ENCODE measurements at places on chromosomes 3 and 15. TPM values are rescaled to one million over a fixed set of nuclear protein-coding genes. Genes with fewer than 3 reads are reported as not detected.

Gene GOLGA8M
- total RNA-seq, result not detected

Gene SLC2A2
- not detected for total RNA-seq

Gene PDE8A
- total RNA-seq, result 31.1 TPM

Gene LEKR1
- 1.6 TPM for total RNA-seq

Gene PLA2G4E
- not detected for total RNA-seq

Gene SLC35G2
- total RNA-seq, result 33.0 TPM

Gene SLC15A2
- 29.5 TPM for total RNA-seq

Gene INAFM2
- total RNA-seq, result 10.6 TPM

Gene ITIH1
- total RNA-seq, result not detected

Gene RASL12
- total RNA-seq, result 6.2 TPM

Gene SPTBN5
- 0.92 TPM for total RNA-seq

Gene PAQR9
- 5.3 TPM for total RNA-seq

Gene ROPN1
- total RNA-seq, result not detected

Gene BAHD1
- 7.4 TPM for total RNA-seq
